ENCODE measurements at places on chromosomes 11 and 22.

DNA sequence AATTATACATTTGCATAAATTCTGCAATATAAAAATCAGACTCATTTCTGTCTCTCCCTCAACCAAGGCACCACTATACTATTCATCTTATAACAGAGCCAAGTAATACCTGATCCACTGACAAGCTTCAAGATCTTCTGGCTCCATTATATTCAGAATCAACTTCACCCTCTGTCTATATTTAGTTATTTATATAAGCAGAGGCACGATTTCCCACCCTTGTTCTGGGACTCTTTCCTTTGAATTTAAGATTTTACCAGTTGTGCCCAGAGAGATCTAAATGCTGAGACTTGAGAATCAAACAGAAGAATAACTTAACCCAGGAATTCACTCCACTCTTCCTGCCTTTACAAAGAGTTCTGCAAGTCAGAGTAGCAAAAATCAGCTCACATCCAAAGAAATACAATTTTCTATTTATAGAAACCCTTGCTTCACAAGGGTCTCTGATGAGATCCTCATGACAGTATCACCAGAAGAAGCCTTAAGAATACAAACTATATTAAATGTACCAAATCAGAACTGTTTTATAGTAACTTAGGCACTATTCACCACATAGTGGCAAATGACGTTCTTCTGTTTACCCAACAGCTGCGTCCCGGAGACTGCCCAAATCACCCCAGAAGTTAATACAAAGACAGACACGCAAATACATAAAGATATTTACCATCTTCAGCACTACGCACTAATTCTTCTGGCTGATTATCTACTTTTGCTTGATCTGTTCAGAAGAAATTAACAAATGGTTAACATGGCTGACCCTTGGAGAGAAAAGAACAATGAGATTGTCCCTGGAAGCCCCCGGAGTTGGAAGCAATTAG, 32.3 kb upstream of the CCDC89 start:
- DNase-seq = no peak

DNA sequence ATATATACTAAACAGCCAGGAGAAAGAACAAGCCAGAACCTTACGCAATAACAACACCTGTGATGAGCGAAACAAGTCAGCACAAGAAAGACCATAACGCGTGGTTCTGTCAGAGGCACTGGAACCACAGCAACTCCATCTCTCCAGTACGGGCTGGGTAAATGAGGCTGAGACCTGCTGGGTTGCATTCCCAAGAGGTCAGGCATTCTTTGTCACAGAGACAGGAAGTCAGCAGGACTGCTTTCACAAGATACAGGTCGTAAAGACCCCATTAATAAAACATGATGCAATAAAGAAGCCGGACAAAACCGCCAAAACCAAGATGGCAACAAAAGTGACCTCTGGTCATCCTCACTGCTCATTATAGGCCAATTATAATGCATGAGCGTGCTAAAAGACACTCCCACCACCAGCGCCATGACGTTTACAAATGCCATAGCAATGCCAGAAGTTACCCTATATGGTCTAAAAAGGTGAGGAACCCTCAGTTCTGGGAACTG, 21.7 kb downstream of the TPST2 start:
- no peak for DNase-seq

- no peak for DNase-seq
These were observed 32.9 kb upstream of the TECTA start for GRCh38 chr11:121067962-121068647.

GRCh38 chr11:83116015-83116641, 40.8 kb upstream of the PCF11 start:
- DNase-seq = no peak

- DNase-seq = peak; percentile 53
These were observed 952 bp upstream of the CATSPERZ start for GRCh38 chr11:64298966-64299846.

DNA sequence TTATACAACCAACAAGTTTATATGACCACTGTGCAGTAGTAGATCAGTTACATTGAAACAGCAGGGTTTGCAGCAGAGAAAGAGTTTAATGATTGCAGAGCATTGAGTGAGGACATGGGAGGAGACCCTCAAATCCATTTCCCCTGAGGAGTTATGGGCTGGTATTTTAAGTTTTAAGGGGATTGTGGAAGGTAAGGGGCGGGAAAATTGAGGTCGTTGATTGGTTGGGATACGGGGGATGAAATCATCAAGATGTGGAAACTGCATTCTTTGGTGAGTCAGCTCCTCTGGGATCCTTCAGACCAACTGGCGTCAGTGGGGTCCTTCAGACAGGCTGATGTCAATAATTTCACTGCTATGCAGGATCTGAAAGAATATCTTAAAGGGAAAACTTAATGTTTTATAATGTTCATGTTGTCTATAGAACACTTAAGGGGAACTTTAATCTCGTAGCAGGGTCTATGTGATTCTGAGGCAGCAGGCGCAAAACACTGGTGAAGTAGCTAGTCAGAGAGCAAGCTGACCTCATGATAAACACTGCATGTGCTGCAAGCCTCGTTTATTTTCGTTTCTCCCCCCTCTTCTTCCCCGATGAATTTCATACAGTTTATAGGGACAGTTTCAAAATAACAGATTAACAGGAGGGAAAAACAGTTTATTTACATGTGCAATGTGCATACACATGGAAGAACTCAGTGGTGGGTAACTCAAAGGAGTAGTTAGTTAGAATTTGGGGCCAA, 17.4 kb upstream of the BACE1-AS start:
- DNase-seq = no peak

GRCh38 chr11:95429376-95429907, 198.4 kb upstream of the SESN3 start:
- no peak for DNase-seq

DNA sequence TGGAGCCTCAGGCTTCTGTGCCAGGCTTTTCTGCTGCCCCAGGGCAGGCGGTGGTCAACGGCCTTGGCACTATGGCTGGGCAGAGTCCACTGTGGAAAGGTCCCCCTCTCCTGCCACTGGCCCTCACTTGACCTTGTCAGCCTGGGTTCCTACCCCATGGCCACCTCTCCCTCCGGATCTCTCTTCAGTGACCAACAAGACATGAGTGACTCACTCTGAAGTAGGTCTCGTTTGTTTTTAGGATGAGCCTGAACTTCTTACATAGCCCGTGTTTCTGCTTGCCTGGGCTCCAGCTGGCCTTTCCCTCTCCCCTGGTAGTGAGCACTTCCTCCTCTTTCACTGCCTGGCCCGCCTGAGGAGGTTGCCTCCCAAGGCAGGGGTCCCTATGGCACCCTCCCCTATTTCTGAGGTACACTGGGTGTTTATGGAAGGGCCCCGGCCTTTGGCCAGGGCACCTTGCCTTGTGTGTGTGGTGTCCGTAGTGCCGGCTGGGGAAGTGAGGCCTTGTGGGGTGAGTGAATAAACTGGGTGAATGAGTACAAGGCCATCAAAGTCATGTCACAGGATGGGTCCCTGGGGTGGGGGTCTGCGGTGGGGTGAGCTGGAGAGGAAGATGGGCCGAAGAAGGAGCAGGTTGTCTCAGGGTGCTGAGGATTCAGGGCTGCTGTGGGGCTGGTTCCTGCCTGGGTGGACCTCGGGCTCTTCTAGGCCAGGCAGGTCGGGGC, 5.0 kb downstream of the SHANK3 start:
- DNase-seq = no peak

GRCh38 chr11:94884376-94884775, 89.0 kb downstream of the CWC15 start:
- DNase-seq = no peak

DNA sequence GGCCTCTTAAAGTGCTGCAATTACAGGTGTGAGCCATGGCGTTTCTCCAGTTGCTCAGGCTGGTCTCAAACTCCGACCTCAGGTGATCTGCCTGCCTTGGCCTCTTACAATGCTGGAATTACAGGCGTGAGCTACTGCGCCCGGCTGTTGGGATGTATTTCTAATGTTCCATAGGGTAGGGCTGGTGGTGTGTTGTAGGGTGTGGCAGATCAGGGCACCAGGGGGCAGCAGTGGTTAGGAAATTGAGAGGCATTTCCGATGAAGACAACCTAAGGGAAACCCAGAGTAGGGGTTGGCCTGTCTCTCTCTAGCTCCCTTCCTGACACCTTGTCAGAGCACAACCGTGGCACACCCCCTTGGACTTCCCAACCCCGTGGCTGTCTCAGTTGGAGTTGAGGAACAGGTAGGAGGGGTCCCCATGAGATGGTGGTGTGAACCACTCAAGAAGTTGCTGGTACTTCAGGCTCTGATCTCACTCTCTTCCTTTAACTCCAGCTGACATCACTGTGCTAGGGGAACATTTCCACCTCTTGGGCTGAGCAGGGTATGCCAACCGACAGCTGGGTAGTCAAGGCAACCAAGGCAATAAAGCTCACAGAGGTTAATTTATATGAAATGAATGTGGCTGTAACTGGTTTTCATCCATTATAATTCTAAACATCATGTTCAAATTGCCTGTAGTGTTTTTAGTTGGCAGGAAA, 33.0 kb downstream of the YWHAH start:
- peak; percentile 53 for DNase-seq

DNA sequence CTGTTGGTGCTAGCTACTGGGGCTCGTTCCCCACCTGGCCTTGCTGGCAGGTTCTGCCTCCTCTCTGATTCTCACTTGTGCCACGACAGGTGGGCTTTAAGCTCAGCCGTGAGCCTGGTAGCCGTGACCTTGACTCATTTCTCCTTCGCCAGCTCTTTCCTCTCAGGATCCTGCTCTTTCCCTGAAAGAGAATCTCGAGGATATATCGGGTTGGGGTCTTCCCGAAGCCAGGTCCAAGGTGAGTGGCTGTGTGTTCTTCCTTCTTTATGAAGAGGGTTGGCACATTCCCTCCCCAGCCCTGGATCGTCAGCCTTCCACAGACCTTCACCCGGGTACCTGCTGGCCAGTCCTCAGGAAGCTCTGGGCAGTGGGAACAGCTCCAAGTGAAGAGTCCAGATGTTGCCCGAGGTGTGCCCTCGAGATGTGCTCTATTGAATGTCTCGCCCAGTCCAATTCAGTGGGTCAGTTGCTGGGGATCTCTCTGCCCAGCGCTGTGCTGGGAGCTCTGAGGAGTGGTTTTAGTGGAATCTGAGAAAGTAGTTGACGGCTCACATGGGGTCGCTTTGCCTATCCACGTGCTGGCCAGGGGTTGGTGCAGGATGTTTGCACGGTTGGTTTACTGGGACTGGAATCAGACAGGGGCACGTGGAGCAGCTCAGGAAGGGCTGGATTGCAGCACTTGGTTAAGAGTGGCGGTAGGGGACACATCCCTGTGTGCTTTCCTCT, 1.4 kb downstream of the ZNF74 start:
- no peak for DNase-seq

DNA sequence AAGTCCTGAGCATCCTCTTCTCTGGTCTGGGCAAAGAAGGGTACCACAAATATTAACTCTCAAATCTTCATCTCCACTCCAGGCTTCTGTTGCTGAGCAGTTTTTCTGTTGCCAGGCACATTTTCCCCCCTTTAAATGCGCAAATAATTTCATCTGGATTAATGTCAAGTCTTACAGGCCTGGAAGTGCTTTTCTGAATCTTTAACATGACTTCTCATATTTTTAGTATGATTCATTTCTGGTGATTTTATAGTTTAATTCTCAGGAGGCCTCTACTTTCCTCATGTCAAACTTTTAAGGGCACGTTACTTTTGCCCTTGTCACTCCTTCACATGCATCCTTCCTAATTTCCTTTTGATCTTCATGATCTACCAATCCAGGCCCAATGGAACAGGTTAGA, 510.2 kb downstream of the METTL15 start:
- no peak for DNase-seq

- no peak for DNase-seq
These were observed 3.3 kb downstream of the KCTD14 start for GRCh38 chr11:78019808-78020207.

DNA sequence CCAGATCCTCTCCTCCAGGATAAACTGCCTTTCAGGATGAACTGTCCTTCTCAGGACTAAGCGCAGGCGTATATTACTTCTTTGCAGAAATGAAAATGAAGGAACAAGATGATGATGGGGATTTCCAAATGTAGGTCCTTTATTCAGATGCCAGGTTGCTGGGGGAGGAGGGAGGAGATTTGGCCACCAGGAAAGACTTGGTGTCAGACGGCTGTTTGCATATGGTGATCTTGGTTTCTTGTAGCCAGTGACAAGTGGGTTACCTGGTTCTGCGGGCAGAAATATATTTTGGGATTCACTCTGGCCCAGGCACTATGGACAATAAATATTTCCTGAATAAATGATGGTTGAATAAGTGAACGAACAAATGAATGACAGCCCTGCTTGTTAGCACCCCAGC, 243.4 kb downstream of the MIAT start:
- no peak for DNase-seq

DNA sequence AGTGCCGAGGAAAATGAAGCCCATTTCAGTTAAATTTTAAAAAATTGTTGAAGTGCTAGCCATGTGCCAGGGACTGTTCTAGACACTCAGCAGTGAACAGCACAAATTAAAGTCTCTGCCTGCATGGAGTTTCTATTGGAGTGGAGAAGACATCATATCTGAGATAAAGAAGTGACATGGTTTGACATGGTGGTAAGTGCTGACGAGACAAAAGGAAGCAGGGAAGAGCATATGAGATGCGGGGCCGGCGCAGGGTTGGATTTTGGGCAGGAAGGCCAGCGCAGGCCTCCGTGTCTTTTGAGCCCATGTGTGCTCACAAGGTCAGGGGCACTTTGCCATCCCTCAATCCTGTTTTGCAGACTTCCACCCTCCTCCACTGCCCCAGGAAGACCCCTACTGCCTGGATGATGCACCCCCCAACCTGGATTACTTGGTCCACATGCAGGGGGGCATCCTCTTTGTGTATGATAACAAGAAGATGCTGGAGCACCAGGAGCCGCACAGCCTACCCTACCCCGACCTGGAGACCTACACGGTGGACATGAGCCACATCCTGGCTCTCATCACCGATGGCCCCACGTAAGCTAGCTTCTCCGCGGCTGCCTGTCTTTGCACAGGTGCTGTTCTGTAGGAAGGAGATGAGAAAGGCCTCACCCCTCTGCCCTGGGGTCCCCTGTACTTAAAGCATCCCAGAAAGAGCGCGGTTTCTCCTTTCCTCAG, 29.6 kb downstream of the AMPD3 start:
- no peak for DNase-seq

- no peak for DNase-seq
These were observed 677.2 kb upstream of the TENM4 start for GRCh38 chr11:80118073-80118472.

DNA sequence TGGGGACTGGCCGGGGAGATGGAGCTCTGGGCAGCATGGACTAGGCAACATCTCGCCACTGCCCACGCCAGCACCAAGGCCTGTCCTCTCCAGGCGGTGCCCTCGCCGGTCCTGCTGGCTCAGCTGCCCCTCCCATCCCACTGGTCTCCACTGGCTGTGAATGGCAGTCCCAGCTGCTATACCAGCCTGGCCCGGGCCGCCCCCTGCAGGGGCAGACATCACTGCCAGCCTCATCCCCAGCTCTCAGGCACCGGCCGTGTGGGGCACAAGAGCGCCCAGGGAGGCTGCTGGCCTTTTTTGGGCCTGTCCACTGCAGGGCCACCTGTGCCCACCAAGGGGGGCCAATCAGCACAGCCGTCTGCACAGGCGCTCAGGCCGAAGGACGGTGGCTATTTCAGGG, 30.1 kb upstream of the H19 start:
- DNase-seq = no peak

GRCh38 chr11:108788565-108789199, 123.8 kb downstream of the DDX10 start:
- DNase-seq = no peak

Data from heart left ventricle (tissue), 16 donors.